H1 (cell line): ENCODE measurements at places on chromosomes 2 and 18. TPM values are rescaled to one million over a fixed set of nuclear protein-coding genes. Genes with fewer than 3 reads are reported as not detected.

Gene LOXL3
- 19.5 and 22.4 TPM in 2 replicates for total RNA-seq

Gene LOXHD1
- total RNA-seq, result not detected in 2 replicates

Gene PLEKHA3
- 20.1 and 22.3 TPM in 2 replicates for total RNA-seq

Gene FOXI3
- 15.9 and 17.1 TPM in 2 replicates for total RNA-seq

- H3K4me1 ChIP-seq, result peaks cover 31% of the 10 kb centered on the region; the same call in 1 of the 2 replicates
- no peak for DNase-seq
- H3K4me3 ChIP-seq, result no peak overlapping the region
- no peak overlapping the region for H3K27ac ChIP-seq
- no peaks in the 10 kb centered on the region; the same call in 1 of the 2 replicates for H3K36me3 ChIP-seq
Observed at GRCh38 chr2:200354833-200355751, 48.6 kb downstream of the SPATS2L start.

DNA sequence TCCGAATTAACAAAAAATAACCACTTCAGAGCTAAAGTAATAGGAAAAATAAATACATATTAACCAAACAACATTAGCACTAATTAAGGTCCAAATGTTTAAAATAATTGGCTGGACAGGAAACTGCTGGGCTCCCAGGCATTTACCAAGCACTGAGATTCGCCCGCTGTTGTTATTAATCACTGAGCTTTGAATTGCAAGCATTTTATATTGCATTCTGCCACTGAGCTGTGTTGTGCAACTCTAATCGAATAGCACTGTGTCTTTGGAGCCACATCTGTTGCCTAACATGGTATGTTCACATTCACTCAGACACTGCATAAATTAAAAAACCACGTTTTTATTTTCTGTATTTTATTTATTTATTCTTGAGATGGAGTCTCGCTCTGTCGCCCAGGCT, 88.9 kb downstream of the SOWAHC start:
- no peak for DNase-seq
- no peaks in the 10 kb centered on the region for H3K36me3 ChIP-seq
- H3K4me3 ChIP-seq, result no peak overlapping the region

- H3K4me3 ChIP-seq, result no peak overlapping the region
- DNase-seq, result no peak
- no peak overlapping the region for H3K27ac ChIP-seq
- H3K36me3 ChIP-seq, result no peaks in the 10 kb centered on the region
- H3K27me3 ChIP-seq, result no peaks in the 10 kb centered on the region
Observed at GRCh38 chr18:11004951-11005350, 144.4 kb downstream of the PIEZO2 start.

GRCh38 chr2:237723602-237724001, 75.0 kb upstream of the RBM44 start:
- H3K36me3 ChIP-seq, result no peaks in the 10 kb centered on the region; the same call in 1 of the 2 replicates
- peaks cover 7% of the 10 kb centered on the region for H3K4me1 ChIP-seq
- H3K27me3 ChIP-seq, result no peaks in the 10 kb centered on the region
- no peak overlapping the region for H3K27ac ChIP-seq

Gene SIGLEC15
- total RNA-seq, result 0.37 and 0.54 TPM in 2 replicates

Gene KCNS3
- total RNA-seq, result 20.5 and 22.7 TPM in 2 replicates

Gene NXPH2
- 5.6 and 6.9 TPM in 2 replicates for total RNA-seq

Gene SCN2A
- total RNA-seq, result 0.61 and 1.1 TPM in 2 replicates

Gene ARHGEF4
- 13.3 and 14.6 TPM in 2 replicates for total RNA-seq

Gene DPYSL5
- 16.3 and 16.4 TPM in 2 replicates for total RNA-seq

GRCh38 chr2:216732334-216732733, 37.0 kb upstream of the IGFBP5 start:
- no peak for DNase-seq
- H3K27ac ChIP-seq, result no peak overlapping the region
- no peaks in the 10 kb centered on the region for H3K36me3 ChIP-seq
- no peaks in the 10 kb centered on the region for H3K27me3 ChIP-seq
- H3K4me1 ChIP-seq, result no peaks in the 10 kb centered on the region
- no peak overlapping the region for H3K4me3 ChIP-seq

GRCh38 chr2:19764998-19765397, 136.8 kb downstream of the TTC32 start:
- H3K27me3 ChIP-seq, result no peaks in the 10 kb centered on the region
- no peak for DNase-seq
- H3K36me3 ChIP-seq, result no peaks in the 10 kb centered on the region
- no peak overlapping the region for H3K27ac ChIP-seq
- H3K4me3 ChIP-seq, result no peak overlapping the region
- H3K4me1 ChIP-seq, result no peaks in the 10 kb centered on the region
